ENCODE measurements at places on chromosomes 6 and 20. TPM values are rescaled to one million over a fixed set of nuclear protein-coding genes. Genes with fewer than 3 reads are reported as not detected.
A peak's percentile ranks its signal among the peaks of the same experiment; 100 is the strongest.

The OPRL1 gene
- total RNA-seq: 2.7 TPM

DNA sequence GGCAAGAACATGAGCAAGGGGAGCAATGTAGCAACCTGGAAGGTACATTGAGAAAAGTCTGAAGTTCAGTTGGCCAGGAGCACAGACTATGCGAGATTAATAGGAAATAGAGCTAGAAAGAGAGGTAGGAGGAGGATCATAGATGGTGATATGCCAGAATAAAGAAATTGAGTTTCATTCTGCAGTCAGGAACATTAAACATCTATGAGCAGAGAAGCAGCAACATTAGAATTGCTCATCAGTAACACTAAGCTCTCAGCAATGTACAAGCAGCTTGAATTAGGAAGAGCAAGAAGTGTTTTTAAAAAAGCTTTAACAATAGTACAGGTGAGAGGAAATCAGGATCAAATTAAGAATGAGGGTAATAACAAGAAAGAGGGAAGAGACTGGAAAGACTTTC is 467.9 kb downstream of the PHF3 start:
- H3K36me3 ChIP-seq: no peaks in the 10 kb centered on the region
- no peak for DNase-seq
- H3K27me3 ChIP-seq: no peaks in the 10 kb centered on the region
- H3K4me1 ChIP-seq: no peaks in the 10 kb centered on the region
- no peak overlapping the region for H3K4me3 ChIP-seq

The PSMB8 gene
- total RNA-seq: 131 TPM

GRCh38 chr20:18048176-18048575 is 9.5 kb downstream of the OVOL2 start:
- H3K36me3 ChIP-seq: peaks cover 2% of the 10 kb centered on the region
- no peak for DNase-seq
- H3K27me3 ChIP-seq: peaks cover 60% of the 10 kb centered on the region
- no peak overlapping the region for H3K27ac ChIP-seq
- peaks cover 2% of the 10 kb centered on the region for H3K4me1 ChIP-seq

DNA sequence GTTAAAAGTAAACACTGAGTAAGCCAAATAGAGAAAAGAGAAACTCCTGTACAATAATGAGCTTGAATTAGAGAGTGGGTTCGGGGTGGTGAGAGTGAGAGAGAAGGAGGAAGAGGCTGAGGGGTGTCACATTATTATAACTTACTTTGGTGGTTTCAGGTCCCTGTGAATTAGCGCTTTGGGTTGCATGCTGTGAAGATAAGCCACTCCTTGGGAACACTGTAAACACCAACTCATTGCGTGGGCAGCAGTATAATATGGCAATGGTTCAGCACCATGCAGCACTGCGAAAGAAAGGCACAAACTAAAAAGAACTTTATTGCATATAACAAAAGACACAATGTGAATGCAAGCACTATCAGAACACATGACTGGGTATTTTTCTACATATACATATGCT is 26.9 kb downstream of the MAP3K7 start:
- no peaks in the 10 kb centered on the region for H3K27me3 ChIP-seq
- H3K4me1 ChIP-seq: peaks cover 27% of the 10 kb centered on the region
- no peak overlapping the region for H3K4me3 ChIP-seq

DNA sequence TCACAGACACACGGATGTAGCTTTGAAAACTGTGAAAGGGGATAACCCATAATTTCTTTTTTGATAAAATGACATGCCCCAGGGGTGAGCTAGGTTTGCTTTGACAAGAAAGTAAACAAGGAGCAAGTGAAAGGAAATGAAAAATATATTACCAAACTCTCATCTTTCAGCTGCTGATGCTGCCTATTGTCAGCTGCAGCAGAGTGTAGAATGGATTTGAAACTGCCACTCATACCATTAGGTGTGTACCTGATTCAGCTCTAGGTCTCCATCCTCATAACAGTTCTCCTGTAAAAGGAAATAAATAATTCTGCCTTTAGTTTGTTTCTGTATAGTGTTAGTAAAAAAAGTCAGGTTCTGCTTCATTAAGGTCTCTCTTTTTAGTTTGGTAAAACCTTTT is 415.1 kb upstream of the MARCKS start:
- H3K27me3 ChIP-seq: peaks cover 10% of the 10 kb centered on the region
- DNase-seq: no peak
- no peak overlapping the region for H3K4me3 ChIP-seq
- no peaks in the 10 kb centered on the region for H3K36me3 ChIP-seq

DNA sequence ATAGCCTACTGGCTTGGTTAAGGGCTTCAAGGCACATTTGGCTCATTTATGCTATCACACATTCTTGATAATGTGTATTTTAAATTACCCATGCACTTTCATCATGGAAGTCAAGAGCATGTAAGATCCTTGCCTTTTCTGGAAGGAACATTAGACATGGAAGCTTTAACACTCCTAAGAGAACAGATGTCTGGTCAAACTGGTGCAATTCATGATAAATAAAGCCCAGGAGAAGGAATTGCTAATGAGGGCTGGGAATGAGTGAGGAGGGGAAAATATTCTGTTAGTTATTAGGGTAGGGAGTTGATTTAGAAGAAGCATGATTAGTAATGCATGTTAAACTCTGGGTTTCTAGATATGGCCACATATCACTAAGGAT is 688.6 kb upstream of the CITED2 start:
- H3K27me3 ChIP-seq: peaks cover 19% of the 10 kb centered on the region
- H3K4me3 ChIP-seq: no peak overlapping the region
- H3K27ac ChIP-seq: no peak overlapping the region
- no peaks in the 10 kb centered on the region for H3K4me1 ChIP-seq
- no peak for DNase-seq

DNA sequence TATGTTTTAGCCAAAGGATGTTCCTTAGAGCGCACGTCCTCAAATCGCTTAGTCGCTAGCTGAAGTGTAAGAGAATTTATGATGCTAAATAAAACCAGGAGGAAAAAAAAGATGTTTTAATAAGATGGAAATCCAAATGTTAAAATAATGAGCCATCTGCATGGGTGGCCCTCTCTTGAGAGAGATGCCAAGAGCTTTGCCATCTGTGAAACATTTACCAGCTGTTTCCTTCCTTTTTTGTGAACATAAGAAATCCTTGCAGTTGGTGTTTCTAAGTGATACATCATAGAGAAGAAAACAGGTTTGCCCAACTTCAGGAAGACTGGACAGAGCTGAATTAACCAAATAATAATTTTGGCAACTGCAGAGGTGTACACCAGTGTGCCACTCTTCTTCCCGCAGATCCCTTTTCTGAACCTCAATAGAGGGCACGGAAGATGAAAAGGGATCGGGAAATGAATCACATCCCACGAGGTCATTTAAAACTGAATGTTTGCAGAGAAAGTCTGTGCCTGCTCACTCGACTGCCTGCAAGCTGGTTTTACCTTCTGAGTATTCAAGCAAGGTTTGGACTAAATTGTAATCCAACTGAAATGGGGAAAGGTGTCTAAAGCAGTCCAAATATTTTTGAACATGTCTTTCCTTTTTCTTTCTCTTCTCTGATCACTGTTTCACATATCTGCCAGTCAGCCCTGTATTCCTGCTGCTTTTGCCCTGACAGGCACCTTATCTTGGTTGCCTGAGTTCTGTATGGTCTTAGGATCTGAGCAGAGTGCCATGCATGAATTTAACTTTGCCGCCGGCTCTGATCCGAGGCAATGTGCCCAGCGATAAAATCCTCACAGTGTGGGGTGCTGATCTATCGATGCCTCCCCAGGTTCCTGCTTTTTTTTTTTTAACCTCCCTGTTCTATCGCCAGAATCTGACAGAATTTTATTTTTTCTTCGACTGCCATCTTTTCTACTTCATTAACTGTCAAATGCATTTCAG is 35.5 kb upstream of the TSHZ2 start:
- no peak overlapping the region for H3K27ac ChIP-seq
- H3K4me1 ChIP-seq: no peaks in the 10 kb centered on the region
- DNase-seq: no peak

- H3K27me3 ChIP-seq: no peaks in the 10 kb centered on the region
- DNase-seq: no peak
- H3K4me3 ChIP-seq: peak overlapping the region; percentile 41
- peaks cover 38% of the 10 kb centered on the region for H3K4me1 ChIP-seq
- peak overlapping the region; percentile 92 for H3K27ac ChIP-seq
These were observed 77.9 kb downstream of the FKBP5 start for GRCh38 chr6:35610830-35611229.

DNA sequence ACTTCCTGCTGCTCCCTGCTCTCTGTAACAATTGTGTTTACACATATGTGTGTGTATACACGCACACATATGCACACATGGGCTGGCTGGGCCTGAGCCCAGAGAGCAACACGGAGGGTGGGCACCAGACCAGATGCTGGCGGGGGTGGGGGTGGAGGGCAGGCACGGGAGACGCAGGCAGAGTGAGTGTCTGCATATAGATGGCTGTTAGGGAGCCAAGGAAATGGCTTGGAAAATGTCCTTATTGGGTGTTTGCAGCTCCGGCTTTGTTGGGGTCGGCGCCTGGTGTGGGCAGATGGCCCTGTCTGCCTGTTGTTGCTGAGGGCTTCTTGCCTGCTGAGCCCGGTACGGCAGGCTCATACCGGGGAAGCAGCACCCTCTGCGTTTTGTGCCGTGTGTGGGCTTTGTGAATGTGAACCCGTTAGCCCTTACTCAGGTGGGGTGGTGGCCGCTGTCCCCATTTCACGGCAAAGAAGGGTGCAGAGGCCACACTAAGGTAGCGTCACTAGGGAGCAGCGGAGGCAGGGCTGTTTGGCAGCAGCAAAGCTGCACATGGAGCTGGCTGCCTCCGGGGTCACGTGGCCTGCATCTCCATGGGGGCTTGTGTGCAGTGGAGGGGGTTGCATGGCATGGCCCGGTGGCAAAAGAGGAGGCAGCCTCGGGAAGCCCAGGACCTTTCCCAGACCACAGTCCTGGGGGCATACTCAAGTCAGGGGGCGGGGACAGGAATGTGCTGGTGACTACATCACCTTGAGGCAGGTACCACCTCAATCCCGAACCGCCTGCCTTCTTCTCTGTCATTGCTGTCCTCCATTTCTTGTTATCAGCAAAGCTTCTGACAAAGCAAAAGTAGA is 47.4 kb upstream of the SRF start:
- H3K36me3 ChIP-seq: no peaks in the 10 kb centered on the region
- H3K27ac ChIP-seq: no peak overlapping the region
- H3K4me1 ChIP-seq: no peaks in the 10 kb centered on the region
- H3K4me3 ChIP-seq: no peak overlapping the region

DNA sequence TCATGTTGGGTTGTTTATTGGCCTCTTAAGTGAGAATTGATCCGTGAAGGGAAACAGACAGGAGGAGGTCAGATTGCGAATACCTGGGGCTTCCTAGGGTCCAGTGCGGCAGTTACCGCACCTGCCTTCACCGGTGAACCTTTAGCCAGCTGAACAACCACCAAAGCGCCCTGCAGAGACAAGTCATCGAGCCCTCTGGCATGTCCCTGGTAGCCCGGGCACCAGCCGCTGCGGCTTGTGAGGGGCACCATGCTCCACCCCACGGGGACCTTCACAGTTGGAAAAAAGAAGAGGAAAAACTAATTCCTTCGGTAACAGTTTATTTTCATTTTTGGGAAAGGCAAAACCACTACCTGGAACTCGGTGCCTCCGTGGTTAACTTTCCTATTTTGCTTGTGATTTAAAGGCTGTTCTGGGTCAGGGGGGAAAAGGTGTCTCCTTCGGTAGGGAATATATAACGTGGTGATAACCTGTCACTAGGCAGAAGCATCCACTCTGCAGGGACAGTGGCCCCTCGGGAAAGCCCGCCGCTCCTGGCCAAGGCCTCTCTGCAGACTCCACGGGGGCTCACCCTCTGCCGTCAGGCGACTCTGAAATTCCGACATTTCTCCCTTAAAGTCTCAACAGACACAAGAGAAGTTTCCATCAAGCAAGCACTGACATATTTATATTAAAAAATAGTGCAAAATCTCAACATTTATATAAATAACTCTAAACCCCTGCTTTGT is 30.7 kb upstream of the ZBP1 start:
- H3K27me3 ChIP-seq: no peaks in the 10 kb centered on the region
- H3K36me3 ChIP-seq: no peaks in the 10 kb centered on the region
- H3K4me3 ChIP-seq: no peak overlapping the region

GRCh38 chr6:47405273-47405672 is 72.3 kb upstream of the CD2AP start:
- H3K4me1 ChIP-seq: no peaks in the 10 kb centered on the region
- H3K27ac ChIP-seq: no peak overlapping the region
- DNase-seq: no peak

DNA sequence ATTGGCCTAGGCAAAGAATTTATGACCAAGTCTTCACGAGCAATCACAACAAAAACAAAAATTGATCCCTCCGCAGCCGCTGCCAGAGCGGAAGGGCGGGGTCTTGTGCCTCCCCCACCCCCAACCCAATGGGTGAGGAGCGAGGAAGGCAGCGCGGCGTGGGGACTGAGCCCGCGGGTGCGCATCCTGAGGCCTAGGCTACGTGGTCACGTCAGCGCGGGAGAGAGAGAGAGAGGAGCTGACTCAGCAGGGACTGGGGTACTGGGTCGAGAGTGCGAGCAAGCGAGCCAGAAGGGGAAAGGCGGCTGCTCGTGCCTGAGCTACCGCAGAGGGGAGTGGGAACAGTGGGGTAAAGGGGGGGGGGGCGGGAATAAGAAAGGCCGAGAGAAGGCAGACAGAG is 90.1 kb upstream of the FERMT1 start:
- H3K36me3 ChIP-seq: no peaks in the 10 kb centered on the region
- no peaks in the 10 kb centered on the region for H3K27me3 ChIP-seq
- no peak for DNase-seq
- no peaks in the 10 kb centered on the region for H3K4me1 ChIP-seq

The ANKRD66 gene
- not detected for total RNA-seq

The PXMP4 gene
- total RNA-seq: 3.7 TPM
